Right ventricle myocardium superior (tissue), 1 donor: ENCODE measurements at places on chromosomes 6 and 20. TPM values are rescaled to one million over a fixed set of nuclear protein-coding genes. Genes with fewer than 3 reads are reported as not detected.

ALDH8A1 gene
- 0.19 TPM for total RNA-seq

DNA sequence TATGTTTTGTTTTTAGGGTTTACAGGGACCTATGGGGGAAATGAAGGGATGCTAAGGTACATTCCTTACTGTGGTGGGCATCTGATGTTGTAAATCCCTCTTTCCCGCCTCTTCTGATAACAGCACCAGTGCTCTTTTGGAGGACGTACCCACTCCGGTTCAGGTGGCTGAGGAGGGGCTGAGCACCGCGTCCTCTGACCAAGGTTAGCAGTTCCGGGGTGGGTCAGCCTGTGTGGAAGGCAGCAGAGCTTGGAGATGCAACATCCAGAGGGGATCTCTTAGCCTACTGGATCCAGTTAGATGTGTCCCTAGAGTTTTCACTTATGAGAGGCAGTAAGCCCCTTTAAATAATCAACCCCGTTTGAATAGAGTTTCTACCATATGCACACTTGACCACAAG, 135.3 kb upstream of the KCNG1 start:
- DNase-seq = no peak

DNA sequence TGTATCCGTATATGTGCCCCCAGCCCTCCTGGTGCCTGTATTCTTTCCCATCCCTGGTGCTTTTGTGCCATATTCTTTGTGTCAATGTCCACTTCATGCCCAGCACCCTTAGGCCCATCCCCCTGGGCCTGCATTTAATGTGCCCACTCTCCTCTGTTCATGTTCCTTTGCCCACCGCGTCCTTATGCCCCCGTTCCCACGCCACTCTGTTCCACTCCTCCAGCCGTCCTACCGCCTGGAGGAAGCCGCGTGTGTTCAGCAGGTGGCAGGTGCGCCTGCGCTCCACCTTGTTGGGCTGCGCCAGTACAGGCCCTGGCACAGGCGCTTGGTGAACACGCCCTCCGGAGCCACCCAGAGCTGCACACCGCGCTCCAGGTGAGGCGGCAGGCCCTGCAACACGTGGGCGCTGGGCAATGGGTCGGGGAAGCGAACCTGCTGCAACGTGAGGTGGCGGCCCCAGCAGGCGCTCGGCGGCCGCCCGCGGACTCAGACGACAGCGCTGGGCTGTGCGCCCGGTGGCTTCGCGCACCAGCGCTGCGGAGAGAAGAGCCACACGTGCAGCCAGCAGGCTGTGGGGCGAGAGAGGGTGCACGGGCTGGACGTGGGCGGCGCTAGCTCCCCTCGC, 4.0 kb upstream of the FOXS1 start:
- no peak for DNase-seq

DNA sequence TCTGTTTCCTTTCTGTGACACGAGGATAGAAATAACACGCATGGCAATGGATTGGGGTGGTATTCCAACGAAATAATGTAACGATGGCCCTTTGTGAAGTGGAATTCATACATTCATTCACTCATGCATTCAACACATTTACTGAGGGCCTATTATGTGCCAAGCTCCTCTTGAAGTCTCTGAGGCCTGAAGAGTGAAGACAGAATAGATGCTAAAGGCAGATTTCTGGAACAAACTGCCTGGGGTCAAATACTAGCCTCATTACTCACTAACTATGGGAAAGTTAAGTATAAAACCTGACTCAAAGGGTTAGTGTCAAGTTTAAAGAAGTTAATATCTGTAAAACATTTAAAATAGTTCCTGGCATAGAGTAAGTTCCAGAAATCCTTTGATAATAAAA, 279.6 kb upstream of the SULF2 start:
- no peak for DNase-seq
